PC-9 (cell line): ENCODE measurements at places on chromosomes 13 and 19. TPM values are rescaled to one million over a fixed set of nuclear protein-coding genes. Genes with fewer than 3 reads are reported as not detected.

Gene CYP2F1
- not detected in 2 replicates for total RNA-seq

Gene ADAMTS10
- total RNA-seq = 0.60 TPM in 1 of 2 replicates, not detected in the other

DNA sequence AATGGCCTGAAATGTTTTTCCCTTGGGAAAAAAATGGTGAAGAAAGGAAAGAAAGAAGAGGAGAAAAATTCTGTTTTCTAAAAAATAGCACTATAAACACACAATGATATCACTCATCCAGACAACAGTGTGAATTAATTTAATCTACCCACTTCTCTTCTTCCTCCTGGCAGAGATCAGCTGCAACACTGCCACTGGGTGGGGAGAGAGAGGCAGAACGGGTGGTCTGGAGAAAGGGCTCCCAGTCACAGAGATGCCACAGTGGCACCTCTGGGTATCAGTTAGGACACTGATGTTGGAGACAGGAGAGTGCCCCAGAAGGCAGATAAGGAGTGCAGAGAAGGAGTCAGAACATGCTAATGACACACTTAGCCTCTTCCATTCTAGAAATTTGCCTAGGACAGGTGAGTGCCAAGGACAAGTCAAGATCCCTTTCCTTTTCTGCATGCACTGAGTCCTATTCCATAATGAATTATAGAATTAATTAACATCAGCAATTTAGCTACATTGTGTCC, 168.6 kb downstream of the SUCLA2 start:
- no peaks in the 10 kb centered on the region for H3K36me3 ChIP-seq
- H3K27ac ChIP-seq = no peak overlapping the region
- H3K4me1 ChIP-seq = no peaks in the 10 kb centered on the region

DNA sequence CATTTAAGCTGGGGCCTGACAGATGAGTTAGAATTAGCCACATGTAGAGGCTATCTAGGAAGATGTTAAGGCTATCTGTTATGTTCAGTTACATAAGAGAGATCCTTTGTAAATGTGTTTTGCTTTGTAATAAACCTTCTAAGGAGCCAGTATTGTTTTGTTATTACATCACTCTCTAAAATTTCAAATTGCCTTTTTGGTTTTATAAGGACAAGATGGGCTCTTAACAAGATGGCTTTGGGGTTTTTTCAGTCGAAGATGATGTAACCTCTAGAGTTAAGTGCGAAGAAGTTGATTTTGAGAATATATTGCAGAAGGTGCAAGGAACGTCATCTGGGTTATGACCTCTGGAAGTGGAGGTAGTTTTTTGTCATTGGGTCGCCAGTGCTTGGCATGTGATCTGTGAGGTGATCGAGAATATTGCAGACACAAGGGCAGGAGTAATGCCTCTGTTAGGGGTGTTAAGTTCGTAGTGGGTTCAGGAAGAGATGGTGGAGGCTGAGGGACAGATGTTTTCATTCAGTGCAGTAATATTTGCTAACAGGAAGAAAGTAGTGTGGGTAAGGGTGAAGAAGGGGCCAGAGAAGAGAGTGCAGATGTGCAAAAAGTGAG, 12.7 kb downstream of the LSM14A start:
- H3K4me3 ChIP-seq = no peak overlapping the region
- peaks cover 29% of the 10 kb centered on the region for H3K4me1 ChIP-seq
- no peak for DNase-seq
- H3K27me3 ChIP-seq = no peaks in the 10 kb centered on the region

GRCh38 chr19:13155472-13156359, 5.5 kb downstream of the IER2 start:
- H3K4me1 ChIP-seq = peaks cover 22% of the 10 kb centered on the region
- H3K4me3 ChIP-seq = peak overlapping the region; percentile 99
- peak overlapping the region; percentile 98 for H3K27ac ChIP-seq
- peaks cover 15% of the 10 kb centered on the region for H3K36me3 ChIP-seq
- DNase-seq = peak; percentile 89
